Hematopoietic multipotent progenitor cell treated with erythropoietin and hydrocortisone succinate and interleukin-3 and kit ligand, for 17 days (in vitro differentiated cells): ENCODE measurements at places on chromosomes 12 and 14.

GRCh38 chr12:82627799-82628198 is 58.9 kb upstream of the TMTC2 start:
- DNase-seq: no peak

DNA sequence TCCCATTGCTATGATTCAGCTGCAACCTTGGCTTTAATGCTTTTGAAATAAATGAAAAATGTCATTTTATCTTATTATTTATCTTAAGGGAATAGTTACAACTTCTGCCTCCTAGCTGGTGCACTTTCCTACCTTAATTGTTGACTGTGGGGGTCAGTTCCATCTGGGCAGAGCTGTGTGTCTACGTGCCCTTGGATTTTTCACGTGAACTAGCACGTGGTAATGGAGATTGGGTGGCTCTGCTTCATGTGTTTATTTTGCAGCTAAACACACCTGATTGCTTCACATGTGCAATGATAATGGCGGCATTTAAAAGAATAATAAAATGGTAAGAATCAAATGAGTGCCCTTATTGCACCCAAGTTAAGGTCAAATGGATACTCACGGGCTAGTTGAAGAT is 10.6 kb upstream of the PELI2 start:
- no peak for DNase-seq

- no peak for DNase-seq
These were observed 56.3 kb downstream of the SPPL3 start for GRCh38 chr12:120847814-120848213.

GRCh38 chr12:65082406-65082805 is 38.7 kb downstream of the WIF1 start:
- DNase-seq: no peak

GRCh38 chr12:2792671-2793500 is 1.9 kb upstream of the FKBP4 start:
- no peak for DNase-seq

- DNase-seq: no peak
These were observed 71.2 kb downstream of the LGMN start for GRCh38 chr14:92677087-92677668.

GRCh38 chr14:35818346-35819115 is 7.6 kb upstream of the BRMS1L start:
- peak; percentile 20 for DNase-seq

GRCh38 chr14:96634481-96634880 is 132.3 kb downstream of the PAPOLA start:
- DNase-seq: no peak

DNA sequence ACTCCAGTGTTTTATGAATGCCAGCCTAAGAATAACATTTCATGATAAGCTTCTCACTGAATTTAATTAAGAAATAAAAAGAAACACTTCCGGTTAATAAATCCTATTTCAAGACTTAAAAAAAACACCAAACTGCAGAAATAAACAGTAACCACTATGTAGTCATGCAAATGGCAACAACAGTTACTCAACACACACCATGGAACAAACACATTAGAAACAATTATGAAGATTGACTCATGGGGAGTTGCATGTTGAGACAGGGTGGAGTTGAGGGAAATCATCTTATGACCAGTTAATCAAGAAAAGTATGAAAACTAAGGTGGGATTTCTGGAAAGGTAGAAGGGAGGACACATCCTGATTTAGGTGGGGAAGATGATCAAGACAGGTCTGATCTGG is 52.7 kb downstream of the PLBD1 start:
- no peak for DNase-seq

DNA sequence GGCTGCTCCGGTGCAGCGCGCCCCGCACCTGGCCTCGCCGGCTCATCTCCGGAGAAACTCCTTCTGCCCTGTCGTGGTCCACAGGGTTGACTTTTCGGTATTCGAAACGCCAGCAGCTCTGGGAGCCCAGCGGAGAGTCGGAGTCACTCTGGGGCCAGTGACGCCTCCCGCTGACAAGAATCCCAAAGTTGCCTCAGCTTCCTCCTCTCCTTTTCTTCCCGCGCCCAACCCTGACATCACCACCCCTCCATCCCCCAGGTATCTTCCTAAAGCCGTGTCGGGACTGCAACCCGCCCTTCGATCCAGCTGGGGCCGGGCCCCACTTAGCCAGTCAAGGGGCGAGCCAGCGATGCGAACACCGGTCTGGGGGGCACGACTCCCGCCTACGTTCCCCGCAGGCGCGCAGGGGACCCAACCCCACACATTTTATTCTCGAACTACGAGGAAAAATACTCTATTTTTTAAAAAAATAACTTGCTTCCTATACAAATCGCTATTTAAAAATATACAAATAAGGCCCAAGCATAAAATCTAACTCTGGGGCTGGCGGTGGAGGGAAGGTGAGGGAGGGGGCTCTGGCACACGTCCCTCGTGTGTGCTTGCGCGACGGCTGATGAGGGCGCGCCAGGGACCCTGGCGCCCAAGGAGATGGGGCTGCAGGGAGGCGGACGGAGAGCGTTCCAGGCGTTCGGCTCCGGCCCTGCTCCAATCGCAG is 2.1 kb downstream of the NKX2-8 start:
- no peak for DNase-seq

GRCh38 chr12:77995436-77996167 is 164.9 kb downstream of the NAV3 start:
- no peak for DNase-seq

DNA sequence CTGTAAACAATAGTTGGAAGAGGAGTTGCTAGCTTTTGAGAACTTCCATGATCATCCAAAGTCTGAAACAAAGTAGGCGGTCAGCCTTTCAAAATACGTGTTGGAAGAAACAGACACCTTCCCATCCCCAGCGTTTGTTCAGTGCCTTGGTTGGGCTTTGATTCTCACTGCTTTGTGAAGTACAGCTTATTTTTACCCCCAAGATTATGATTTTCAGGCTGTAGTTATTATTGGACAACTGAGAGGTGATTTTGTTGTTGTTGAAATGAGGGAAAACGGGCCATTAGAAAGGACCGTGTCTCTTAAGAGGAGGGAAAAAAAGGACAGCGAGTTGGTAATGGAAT is 921 bp upstream of the CEP83 start:
- no peak for DNase-seq
